Omental fat pad (tissue), 4 donors: ENCODE measurements at places on chromosomes 16 and 17.

- no peak for DNase-seq
These were observed 50.1 kb upstream of the ATP2A3 start for GRCh38 chr17:4014148-4014927.

DNA sequence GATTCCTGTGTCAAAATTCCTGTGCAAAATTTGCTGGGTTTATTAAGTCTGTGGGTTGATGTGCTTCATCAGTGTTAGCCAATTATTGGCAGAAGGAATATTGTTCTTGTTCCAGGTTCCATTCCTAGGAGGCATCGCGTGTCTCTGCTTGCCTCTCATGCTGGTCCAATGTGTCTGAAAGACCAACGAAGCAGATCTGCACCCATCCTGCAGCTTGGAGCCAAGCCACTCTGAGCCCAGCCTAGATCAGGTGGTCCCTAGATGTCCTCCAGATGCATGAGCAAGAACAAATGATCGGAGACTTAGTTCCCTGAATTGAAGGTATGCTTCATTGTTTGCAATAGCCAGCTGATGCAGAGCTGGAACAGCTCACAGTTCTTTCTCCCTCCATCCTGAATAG lies 10.5 kb upstream of the PIK3R6 start:
- no peak for DNase-seq

DNA sequence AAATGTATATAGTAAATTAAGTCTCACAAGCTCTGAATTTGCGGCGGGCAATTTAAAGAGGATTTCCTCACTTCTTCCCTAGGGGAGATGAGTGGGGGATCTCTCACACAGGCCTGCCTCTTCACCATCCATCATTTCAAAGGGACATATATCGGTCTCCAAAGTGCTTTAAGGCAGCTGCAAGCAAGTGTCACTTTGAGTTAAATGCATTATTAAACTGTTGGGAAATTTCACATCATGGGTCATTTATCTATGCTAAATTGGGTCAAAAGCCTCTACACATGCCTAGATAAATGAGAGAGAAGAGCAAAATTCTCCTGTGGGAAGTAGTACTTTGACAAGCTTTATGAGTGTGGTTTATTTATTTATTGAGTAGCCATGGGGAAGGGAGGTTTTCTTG lies 1106.1 kb upstream of the GOT2 start:
- no peak for DNase-seq

GRCh38 chr17:68344701-68345136 lies 53.4 kb downstream of the ARSG start:
- DNase-seq: no peak

DNA sequence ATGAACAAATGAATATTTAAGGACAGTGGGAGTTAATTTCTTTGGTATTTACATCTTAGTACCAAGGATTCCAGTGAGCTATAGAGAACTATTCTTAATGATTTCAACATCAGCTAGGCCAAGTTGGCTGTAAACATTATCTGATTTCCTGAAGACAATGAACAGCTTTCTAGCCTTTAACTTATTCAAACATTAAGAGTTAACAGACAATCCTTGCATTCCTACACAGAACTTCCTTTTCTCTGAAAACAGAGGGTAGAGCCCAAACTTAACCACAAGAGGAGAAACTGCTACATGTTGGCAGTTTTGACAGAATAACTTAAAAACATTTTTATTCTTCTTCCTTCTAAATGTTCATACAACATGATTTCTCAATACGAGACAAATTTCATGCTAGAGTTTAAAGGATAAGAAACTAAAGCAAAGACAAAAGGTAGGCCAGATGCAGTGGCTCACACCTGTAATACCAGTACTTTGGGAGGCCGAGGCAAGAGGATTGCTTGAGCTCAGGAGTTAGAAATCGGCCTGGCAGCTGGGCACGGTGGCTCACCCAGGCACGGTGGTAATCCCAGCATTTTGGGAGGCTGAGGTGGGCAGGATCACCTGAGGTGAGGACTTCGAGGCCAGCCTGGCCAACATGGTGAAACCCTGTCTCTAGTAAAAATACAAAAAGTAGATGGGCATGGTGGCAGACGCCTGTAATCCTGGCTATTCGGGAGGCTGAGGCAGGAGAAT lies 4.4 kb downstream of the CRLF3 start:
- no peak for DNase-seq
